ENCODE measurements at places on chromosomes 3 and 15.

DNA sequence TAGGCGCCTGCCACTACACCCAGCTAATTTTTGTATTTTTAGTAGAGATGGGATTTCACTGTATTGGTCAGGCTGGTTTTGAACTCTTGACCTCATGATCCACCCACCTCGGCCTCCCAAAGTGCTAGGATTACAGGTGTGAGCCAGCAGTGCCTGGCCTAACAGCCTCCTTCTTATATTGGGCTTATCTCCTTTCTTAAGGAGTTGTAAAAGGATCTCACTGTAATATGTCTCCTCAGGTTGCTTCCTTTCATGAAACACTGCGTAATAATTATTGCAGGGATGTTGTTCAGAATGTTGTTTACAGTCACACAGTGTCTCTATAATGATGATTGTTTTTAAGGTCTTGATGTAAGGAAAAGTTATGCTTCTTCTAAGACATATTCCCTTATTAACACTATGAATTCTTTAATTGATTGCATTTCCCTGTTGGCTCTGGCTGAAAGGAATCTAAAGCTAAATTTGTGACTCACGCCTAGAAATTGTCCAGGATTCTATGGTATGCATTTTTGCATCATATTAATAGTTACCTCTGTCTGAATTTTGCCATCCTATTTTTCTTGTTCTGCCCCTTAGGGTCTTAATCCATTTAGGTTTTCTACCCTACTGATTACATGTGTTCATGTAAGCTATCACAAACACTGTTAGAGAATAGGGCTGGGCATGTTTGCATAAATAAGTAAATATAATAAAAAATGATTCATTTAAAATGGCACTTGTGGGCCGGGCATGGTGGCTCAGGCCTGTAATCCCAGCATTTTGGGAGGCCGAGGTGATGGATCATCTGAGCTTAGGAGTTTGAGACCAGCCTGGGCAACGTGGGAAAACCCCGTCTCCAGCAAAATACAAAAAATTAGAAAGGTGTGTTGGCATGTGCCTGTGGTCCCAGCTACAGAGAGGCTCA is 24.5 kb upstream of the RNF111 start:
- no peak for DNase-seq

- no peak for DNase-seq
Observed at GRCh38 chr3:190697901-190698300, 164.6 kb downstream of the GMNC start.

DNA sequence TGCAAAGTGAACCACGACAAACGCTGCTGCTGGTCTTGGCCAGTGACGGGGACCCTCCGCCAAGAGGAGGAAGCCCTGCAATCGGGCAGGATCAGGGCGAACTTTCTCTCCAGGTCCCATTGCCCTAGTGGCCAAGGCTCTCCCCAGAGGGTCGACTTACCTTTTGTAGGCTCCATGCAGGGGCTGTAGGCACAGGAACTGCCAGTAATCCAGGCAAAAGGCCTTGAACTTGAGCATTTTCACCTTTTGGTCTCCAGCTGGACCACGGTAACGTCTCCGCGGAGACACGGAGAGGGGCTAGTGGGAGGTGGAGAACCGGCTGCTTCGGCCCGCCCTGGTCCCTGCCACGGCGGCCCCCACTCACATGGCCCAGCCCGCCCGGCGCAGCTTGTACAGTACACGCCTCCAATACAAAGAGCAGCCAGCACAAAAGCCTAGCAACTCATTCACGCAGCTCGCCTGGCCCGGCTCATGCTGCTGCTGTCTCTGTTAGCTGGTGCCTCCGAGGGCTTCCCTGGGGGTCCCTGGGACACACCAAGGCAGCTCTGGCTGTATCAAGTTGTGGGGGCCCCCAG is 31.0 kb downstream of the IQSEC1 start:
- peak; percentile 65 for DNase-seq

GRCh38 chr3:2837910-2838309 is 272.3 kb downstream of the IL5RA start:
- DNase-seq: no peak

GRCh38 chr15:38373016-38373415 is 80.9 kb upstream of the FAM98B start:
- DNase-seq: no peak

GRCh38 chr3:58173669-58174398 is 36.9 kb downstream of the DNASE1L3 start:
- no peak for DNase-seq

GRCh38 chr15:74278207-74278606 is 42.1 kb downstream of the CCDC33 start:
- no peak for DNase-seq

DNA sequence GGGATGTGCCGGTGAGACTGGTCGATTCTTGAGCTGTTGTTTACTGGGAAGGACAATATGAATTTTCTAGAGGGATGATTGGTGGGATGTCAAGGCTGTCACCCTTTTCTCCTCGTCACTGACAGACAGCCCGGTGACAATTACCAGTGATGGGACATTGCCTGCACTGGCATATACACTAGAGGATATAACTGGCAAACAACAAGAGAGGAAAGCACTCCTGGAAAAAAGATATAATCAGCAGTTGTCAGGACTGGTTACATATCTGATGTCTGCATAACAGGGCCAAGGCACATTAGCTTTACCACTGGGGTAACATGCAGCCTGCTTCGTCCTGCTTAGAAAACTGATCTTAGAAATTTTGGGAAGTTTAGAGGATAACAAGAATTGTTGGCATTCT is 131.1 kb downstream of the ROBO2 start:
- no peak for DNase-seq

DNA sequence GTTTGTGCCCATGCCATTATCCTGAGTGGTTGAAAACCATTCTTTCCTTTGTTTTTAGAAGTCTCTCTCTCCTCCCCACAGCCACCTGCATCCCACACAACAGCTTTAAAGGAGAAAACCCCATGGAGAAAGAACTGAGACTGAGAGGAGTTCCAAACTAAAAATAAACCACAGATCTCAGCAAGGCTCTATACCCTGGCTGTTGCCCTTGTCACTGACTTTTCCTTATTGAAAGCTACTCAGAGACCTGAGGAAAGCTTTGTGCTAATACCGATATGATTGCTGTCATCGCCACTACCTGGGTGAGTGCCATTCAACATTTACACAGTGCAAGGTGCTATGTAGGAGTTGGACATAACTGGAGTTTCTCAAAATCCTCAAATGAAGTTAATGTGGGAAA is 55.5 kb upstream of the RASGRP1 start:
- no peak for DNase-seq

DNA sequence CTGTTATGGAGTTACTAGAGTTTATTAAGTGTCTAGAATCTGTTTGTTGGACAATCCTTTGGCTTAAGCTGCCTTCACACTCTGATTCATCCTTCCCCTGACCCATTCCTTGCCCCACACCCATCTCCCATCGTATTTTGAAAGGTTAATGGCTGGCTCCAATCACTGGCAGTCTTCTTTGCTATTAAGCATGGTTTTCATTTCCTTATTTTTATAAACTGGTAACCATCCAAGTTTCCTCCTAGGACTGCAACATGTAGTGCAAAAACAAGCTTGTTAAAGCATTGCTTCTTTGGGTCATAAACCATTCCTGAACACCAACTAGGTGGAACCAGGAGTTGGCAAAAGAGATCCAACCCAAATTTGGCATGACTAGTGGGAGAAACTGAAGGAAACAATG is 148.4 kb downstream of the DTWD1 start:
- DNase-seq: no peak

- DNase-seq: no peak
Observed at GRCh38 chr3:128486681-128487537, 6.1 kb downstream of the GATA2 start.

DNA sequence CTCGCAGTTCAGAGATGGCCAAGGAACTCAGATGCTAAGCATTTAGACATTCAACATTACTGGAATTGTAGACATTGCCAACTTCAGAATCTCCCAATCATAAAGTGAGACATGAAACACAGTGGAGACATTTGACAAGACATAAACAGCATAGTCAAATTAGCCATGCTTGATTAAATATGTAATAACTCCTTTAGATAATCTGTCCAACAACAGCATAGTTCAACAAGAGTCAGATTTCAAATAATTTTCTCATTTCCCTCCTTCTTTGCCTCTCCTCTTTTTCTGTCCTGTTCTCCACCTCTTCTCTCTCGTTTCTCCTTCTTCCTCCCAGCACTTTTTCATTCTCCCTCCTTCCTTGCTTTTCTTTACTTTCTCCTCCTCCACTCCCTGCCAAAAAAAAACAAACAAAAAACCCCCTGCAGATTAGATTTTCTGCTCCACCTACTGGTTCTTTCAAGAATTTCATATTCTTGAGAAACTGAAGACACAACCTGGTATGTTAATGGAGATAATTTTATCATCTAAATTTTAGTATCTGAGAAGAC is 20.2 kb downstream of the CPOX start:
- no peak for DNase-seq

GRCh38 chr3:187040516-187041361 is 98.6 kb downstream of the RPL39L start:
- no peak for DNase-seq

- DNase-seq: no peak
Observed at GRCh38 chr15:89429986-89430385, 66.4 kb downstream of the RHCG start.

DNA sequence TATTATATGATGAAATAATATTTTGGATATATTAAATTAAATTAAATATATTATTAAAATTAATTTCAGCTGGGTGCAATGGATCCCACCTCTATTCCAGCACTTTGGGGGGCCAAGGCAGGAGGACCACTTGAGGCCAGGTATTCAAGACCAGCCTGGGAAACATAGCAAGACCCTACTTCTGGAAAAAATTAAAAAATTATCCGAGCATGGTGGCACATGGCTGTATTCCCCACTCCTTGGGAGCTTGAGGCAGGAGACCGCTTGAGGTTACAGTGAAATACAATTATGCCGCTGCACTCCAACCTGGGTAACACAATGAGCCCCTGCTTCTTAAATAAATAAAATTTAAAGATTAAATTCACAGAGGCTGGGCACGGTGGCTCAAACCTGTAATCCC is 61.4 kb downstream of the SH3BP5 start:
- DNase-seq: peak; percentile 12

GRCh38 chr3:52034212-52034611 is 22.2 kb downstream of the DUSP7 start:
- no peak for DNase-seq

GRCh38 chr15:53009093-53009492 is 219.0 kb upstream of the ONECUT1 start:
- no peak for DNase-seq

GRCh38 chr3:178508443-178508825 is 27.8 kb upstream of the KCNMB2 start:
- no peak for DNase-seq

DNA sequence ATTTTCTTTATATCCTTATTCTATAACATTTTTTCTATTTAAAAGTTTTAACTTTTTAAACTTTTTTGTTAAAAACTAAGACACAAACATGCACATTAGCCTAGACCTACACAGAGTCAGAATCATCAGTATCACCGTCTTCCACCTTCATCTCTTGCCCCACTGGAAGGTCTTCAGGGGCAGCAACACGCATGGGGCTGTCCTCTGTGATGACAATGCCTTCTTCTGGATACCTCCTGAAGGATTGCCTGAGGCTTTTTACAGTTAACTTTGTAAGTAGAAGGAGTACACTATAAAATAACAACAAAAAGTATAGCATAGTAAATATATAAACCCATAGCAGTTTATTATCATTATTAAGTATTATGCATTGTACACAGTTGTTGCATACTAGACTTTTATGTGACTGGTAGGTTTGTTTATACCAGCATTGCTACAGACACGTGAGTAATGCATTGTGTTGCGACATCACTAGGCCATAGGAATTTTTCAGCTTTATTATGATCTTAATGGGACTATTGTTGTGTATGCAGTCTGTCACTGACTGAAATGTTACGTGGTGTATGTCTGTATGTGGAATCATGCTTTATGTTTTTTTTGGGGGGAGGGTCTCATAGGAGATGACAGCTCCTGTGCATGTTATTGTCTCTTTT is 18.2 kb downstream of the ATP1B3 start:
- no peak for DNase-seq

- DNase-seq: no peak
Observed at GRCh38 chr3:106366352-106366751, 497.5 kb upstream of the CBLB start.

GRCh38 chr3:52356126-52356525 is 40.0 kb downstream of the DNAH1 start:
- no peak for DNase-seq

DNA sequence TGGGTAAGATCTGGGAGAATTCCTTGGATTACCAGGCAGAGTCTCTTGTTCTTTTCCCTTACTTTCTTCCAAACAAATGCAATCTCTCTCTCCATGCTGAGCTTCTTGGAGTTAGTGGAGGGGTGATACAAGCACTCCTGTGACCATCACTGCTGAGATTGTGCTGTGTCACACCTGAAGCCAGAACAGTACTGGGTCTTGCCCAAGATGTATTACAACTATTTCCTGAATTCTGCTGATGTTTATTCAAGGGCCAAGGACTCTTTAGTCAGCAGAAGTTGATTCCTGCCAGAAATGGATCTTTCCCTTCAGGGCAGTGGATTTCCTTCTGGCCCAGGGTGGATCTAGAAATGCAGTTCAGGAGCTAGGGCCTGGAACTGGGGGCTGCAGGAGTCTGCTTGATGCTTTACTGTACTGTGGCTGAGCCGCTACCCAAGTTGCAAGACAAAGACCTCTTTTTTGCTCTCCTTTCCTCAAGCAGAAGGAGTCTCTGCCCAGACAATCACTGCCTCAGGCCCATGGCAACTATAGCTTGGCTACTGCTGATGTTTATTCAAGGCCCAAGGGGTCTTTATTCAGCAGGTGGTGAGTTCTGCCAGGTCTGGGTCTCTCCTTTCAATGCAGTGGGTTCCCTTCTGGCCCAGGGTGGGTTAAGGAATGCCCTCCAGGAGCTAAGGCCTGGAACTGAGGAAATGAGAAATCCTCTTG is 98.8 kb downstream of the SH3GL3 start:
- no peak for DNase-seq

DNA sequence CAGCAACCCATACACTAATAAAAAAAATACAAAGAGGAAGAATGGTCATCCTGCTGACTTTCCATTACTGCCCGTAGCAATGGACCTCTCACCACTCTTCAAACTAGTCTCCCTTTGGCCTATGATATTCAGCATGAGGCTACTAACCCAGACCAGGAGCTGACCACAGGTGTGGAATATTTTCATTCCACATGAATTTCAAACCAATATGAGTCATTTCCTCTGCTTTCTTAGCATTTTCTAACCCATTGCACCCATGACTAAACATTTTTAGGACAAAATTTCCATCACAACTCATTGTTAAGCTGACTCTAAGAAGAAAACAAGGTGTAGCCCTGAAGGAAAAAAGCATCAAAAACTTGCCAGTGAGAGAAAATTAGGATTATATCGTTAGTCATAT is 34.0 kb upstream of the ZPLD1 start:
- DNase-seq: no peak

GRCh38 chr3:32340611-32341365 is 50.9 kb upstream of the CMTM7 start:
- DNase-seq: no peak

DNA sequence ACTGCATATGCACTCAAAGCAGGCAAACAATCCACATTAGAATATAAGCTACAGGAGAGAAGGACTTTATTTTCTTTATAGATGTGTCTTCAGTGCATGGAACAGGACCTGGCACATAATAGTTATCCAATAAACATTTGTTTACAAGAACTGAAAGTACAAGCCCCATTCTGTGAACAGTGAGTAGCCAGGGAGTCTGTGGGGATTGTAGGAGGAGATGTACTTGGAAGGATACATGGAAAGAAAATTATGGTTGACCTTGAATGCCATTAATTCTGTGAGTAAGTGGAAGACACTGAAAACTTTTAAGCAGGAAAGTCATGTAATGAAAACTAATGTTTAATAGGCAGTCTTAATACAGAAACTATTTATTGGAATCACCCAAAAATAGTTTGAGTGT is 28.3 kb downstream of the MASP1 start:
- DNase-seq: no peak

GRCh38 chr15:37933666-37934065 is 774 bp upstream of the TMCO5A start:
- no peak for DNase-seq
